ENCODE measurements at places on chromosomes 1 and 21.

- no peak for DNase-seq
Measured at GRCh38 chr1:226211181-226211821, 12.2 kb upstream of the MIXL1 start.

- no peak for DNase-seq
Measured at GRCh38 chr1:54479841-54480524, 68.0 kb upstream of the ACOT11 start.

GRCh38 chr1:190908246-190908645 is 430.6 kb upstream of the BRINP3 start:
- DNase-seq, result no peak

DNA sequence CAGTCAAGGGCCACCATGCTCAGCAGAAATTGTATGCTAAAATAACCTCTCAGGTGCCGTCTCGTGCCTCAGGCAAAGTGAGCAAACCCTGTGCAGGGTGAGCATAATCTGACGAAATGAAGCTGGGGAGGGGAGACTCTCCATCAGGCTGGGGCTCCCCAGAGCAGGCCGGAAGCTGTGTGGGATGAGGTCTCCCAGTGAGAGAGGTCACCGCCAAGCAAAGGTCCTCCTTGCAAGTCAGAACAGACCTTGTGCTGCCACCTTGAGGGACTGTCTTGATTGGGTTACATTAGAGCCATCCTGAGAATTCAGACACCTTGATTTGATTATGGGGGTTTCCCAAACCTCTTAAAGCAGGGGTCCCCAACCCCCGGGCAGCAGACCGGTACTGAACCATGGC is 64.2 kb downstream of the ZNF684 start:
- no peak for DNase-seq

DNA sequence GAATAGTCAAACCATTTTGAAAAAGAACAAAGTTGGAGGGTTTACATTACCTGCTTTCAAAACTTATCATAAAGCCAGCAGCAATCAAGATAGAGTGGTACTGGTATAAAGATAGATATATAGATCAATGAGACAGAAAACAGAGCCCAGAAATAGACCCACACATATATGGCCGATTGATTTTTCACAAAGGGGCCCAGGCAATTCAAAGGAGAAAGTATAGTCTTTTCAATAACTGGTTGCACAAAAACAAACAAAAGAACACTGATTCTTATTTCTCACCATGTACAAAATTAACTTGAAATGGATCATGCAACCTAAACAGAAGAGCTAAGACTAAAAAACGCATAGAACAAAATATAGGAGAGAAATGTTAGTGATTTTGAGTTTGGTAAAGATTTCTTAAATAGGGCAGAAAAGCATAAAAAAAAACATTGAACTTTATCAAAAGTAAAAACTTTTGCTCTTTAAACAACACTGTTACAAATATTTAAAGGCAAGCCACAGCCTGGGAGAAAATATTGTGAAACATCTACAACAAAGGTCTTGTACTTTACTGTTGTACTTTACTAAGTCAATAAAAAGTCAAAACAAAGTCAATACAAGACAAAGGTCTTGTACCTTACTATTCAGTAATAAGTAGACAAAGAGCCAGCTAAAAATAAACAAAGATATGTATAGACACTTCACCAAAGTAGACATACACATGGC is 50.2 kb downstream of the ST3GAL3 start:
- no peak for DNase-seq

DNA sequence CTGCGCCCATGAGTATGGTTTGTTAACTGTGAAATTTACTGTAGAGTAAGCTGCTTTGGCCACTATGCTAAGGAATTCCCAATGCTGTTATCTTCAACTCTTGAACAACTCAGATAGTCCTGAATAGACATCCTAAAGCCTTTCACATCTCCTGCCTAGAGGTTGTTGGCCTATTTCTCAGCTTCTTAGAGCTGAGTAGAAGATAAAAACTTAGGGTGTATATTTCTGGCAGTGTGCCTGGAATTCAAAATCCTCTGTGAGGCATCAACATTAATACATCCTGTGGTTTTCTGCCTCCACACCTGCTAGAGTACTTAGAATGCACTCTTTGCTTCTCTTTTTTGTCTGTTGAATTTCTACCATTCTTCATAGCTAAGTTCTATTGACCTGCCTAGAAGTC is 45.8 kb upstream of the RC3H1 start:
- no peak for DNase-seq

GRCh38 chr21:43783098-43783700 is 6.2 kb upstream of the RRP1 start:
- DNase-seq, result no peak

DNA sequence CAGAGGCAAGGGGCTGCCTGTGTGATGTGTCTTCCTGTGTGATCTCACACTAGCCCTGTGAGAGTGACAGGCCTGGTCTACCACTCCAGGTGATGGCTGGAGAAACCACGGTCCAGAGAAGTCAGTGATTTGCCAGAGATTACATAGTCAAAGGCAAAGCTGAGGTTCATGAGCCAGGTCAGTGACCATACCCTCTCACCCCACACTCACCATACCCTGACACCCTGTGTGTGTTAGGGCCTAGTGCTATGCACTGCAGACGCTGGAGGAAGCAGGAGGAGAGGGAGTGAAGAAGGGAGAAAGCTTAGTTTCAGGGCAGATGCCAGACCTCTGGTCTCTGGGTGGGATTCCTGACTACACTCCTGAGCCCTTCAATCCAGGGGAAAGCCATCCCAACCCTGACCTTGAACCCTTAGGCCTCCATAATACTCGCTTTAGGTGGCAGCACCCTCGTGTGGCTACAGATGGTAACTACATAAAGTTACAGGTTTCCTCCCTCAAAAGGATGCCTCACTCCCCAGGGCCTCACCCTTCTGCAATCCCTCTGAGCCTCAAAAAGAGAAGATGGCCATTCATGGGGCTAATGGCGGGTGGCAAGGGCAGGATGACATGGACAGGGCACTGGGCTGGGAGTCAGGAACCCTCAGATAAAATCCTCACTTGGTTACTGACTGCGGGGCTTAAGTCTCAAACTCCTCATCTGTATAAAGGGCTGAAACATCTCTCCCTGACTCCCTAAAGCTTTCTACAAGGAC is 20.8 kb upstream of the SDC3 start:
- peak; percentile 21 for DNase-seq

DNA sequence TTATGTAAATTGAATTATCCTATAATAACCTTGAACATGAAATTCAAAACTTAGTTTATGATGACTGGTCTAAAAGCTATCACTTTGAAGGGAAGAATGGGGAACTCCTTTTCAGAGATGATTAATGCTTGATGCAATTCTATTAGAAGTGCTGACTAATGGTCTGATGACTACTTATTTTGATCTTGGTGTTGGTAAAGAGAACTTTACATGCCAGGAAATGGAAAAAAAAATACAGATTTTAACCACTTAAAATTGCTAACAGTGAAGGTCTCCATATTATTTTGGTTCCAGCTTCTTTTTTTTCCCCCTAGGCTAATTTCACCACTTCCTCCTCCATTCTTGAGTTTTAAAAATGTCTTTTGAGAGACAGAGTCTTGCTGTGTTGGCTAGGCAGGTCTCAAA is 22.9 kb downstream of the S1PR1 start:
- DNase-seq, result no peak

GRCh38 chr1:30984165-30984889 is 75.8 kb upstream of the SDC3 start:
- DNase-seq, result no peak

DNA sequence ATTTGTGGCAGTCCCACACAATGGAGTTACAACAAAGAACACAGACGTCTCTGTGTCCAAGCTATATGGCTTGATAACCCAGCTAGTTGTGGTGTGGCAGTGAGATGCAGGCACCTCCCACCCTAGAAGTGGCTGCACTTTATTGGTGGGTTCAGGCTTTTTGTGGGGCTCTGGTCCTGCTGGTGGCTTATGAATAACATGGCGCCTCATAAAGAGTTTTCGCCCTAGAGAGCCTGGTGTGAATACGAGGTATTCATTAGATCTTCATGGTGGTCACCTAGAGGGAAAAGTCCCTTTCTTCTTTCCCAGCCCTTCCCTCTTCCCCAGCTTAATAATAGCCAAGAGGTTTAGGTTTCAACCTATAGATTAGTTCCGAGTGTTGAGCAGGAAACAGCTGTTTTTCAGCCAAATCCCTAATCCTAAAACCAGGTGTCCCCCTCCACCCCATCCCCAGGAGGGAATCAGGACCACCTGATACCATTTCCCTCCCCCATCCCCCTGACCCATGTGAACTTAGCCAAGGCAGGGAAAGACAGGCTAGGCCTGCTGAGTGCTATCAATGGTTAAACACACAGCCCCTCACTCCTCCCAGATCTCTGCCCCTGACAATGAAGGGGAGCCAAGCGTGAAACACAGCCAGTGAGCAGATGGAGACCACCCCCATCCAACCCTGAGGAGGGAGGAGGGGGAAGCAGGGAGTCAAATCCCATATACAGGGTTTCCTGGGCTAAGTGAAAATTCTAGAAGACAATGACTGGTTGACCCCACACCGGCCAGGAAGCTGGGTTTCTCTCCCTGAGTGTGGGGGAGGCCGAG is 58.2 kb downstream of the NFASC start:
- DNase-seq, result no peak

DNA sequence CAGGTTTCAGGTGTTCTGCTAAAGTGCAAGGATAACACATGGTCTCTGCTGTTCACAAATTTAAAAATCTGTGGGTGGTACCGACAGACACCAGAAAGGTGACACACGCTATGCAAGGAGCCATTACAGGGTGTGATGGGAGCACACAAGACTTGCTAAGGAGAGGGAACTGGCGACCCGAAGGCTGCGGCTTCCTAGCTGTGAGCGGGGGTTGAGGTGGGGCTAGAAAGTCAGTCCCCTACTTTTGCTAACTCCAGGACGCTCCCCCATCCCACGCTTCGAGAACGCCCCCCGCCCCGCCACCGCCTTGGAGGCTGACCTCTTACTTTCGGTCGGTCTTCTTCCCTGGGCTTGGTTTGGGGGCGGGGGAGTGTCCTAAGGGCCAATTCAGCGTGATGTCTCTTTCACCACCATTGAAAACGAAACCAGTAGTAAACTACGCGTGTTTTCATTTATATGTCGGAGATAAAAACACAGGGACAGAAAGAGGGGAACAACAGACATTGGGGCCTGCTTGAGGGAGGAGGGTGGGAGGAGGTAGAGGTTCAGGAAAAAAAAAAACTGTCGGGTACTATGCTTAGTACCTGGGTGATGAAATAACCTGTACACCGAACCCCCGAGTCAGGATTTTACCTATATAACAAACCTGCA is 1.1 kb downstream of the CKS1B start:
- DNase-seq, result peak; percentile 36

GRCh38 chr21:33315946-33316710 is 8.6 kb upstream of the IFNAR1 start:
- no peak for DNase-seq

DNA sequence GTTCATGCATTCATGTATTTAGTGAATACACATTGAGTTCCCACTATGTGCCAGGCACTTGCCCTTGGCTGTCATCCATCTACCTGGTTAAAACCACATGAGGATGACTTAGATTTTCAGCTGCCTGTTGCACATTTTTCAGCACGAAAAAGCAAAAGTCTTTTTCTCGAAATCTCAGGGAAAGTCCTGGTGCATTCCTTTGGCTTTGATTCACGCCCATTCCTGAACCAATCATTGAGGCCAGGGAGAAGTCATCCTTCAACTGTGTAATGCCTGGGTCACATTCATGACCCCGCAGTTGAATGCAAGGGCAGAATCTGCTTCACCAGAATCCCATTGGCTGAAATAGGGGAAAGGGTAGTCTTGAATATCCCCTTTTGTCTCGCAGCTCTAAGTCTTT is 84.4 kb downstream of the RNF220 start:
- no peak for DNase-seq

- DNase-seq, result no peak
Measured at GRCh38 chr1:8016210-8016894, 9.8 kb downstream of the ERRFI1 start.

DNA sequence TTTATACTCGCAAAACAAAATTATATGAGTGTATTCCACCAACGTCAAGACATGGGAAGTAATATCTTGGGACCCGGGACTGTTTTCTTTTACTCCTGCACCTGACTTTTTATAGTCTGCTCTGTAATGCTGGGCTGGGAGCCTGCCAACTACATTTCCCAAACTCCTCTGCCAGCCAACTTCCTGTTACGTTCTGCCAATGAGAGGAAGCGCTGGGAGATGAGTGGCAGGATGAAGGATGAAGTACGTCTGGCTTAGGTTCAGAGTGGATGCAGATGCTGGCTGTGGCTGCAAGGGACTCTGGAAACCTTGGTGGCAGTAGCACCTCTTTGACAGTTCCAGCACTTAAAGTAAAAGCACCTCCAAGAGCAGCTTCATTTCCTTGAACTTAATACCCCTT is 59.6 kb downstream of the USP24 start:
- no peak for DNase-seq

- no peak for DNase-seq
Measured at GRCh38 chr1:153488731-153489130, 28.3 kb upstream of the S100A7 start.

GRCh38 chr1:118486199-118486598 is 301.2 kb upstream of the SPAG17 start:
- no peak for DNase-seq

GRCh38 chr1:104294259-104294658 is 544.6 kb downstream of the AMY1C start:
- DNase-seq, result no peak

- DNase-seq, result no peak
Measured at GRCh38 chr1:10714337-10715114, 81.9 kb downstream of the CASZ1 start.

DNA sequence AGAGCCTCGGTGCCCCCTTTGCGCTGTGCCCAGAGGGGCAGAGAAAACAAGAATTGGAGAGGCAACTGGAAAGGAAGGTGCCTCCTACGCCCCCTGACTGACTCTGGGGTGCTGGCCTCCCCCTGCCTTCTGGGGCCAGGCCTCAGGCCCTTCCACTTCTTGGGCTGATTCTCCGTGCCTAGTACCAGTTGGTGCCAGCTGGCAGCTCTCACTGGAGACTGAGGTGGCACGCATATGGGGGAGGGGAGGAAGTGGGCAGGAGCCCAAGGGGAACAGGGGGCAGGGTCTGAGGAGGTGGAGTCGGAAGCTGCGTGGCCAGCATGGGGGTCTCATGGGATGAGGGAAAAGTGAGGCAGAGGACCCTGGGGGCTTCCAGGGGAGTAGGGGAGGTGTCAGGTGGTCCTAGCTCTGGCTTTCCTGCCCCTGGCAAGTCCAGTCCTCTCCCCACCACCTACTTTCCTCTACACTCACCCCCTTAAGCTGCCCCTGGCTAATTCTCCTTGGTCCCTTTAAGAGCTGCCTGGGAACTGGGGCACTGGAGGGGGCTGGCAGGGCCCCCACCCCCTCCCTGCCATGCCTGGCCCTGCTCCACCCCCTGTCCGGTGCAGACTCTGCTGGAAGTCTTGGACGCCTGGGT is 6.5 kb upstream of the SEMA4A start:
- no peak for DNase-seq

GRCh38 chr1:84174051-84174556 is 30.0 kb downstream of the PRKACB start:
- no peak for DNase-seq
